Stimulated activated CD8-positive, alpha-beta memory T cell treated with anti-CD3 and anti-CD28 coated beads, Interleukin-15, amount 100 ng/mL, for 48 hours (primary cell): ENCODE measurements at places on chromosomes 5 and 9.

DNA sequence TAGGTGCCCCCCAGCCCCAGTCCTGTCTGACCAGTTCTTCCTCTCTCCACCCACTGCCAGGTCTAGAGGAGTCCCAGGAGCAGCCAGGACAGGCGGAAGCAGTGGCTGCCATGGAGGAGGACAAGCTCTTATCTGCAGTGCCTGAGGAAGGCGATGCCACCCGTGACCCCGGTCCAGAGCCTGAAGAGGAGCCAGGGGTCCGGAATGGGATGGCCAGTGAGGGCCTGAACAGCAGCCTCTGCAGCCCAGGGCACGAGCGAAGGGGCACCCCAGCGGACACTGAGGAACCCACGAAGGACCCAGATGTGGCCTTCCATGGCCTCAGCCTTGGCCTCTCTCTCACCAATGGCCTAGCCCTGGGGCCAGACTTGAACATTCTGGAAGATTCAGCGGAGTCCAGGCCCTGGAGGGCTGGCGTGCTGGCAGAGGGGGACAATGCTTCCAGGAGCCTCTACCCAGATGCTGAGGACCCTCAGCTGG, 13.8 kb downstream of the PSD2 start:
- DNase-seq: no peak

DNA sequence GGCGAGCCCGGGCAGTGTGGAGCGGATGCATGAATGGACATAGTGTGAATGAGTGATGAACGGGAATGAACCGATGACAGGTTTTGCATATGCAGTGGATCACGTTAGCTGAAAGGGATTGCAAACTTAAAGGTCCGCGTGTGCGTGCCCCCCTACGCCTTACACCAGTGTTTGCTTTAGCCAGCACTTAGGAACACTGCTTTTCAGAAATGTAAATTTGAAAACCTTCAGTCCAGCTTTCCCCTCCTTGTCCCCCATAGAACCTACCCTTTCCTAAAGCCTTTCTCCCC, 692 bp downstream of the PSAT1 start:
- no peak for DNase-seq

DNA sequence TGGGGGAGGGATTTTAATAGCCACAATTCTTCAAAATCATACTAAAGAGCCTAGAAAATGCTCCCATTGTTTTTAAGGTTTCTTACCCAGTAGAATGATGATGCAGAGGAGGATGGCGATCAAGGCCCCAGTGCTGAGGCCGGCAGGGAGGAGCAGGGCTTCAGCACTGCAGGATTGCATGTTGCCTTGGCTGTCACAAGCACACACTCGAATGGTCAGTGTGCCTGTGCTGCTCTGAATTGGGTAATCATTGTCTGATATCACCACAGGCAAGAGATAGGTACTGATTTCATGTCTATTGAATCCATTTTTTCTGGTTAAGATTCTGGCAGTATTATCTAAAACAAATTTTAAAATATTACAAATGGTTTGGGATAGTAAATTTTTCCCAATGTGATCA, 153.3 kb downstream of the CDH10 start:
- no peak for DNase-seq

GRCh38 chr5:58932057-58932612, 349.3 kb downstream of the RAB3C start:
- DNase-seq: no peak

GRCh38 chr5:90133941-90134340, 275.6 kb downstream of the CETN3 start:
- no peak for DNase-seq

GRCh38 chr9:68966496-68966944, 47.4 kb downstream of the PRKACG start:
- no peak for DNase-seq

DNA sequence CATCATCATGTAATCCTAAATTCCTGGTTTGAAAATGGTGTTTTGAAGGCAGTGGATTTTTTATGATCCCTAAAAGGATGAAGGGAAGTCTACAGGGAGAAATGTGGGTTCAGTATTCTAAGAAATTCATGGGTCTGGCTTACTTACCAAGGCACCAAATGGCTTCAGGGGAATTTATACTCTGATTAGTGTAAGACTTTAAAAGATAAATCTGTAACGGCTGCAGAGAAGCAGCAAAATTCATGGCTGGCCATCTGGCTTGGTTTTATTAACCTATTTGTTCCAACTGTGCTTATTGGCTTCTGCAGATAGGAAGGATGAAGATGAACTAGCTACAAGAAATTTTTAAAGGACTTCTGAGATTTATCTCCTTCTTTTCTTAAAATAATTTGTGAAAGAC, 222.8 kb downstream of the TENT4A start:
- no peak for DNase-seq
